ENCODE measurements at places on chromosomes 7 and 10. TPM values are rescaled to one million over a fixed set of nuclear protein-coding genes. Genes with fewer than 3 reads are reported as not detected.

DNA sequence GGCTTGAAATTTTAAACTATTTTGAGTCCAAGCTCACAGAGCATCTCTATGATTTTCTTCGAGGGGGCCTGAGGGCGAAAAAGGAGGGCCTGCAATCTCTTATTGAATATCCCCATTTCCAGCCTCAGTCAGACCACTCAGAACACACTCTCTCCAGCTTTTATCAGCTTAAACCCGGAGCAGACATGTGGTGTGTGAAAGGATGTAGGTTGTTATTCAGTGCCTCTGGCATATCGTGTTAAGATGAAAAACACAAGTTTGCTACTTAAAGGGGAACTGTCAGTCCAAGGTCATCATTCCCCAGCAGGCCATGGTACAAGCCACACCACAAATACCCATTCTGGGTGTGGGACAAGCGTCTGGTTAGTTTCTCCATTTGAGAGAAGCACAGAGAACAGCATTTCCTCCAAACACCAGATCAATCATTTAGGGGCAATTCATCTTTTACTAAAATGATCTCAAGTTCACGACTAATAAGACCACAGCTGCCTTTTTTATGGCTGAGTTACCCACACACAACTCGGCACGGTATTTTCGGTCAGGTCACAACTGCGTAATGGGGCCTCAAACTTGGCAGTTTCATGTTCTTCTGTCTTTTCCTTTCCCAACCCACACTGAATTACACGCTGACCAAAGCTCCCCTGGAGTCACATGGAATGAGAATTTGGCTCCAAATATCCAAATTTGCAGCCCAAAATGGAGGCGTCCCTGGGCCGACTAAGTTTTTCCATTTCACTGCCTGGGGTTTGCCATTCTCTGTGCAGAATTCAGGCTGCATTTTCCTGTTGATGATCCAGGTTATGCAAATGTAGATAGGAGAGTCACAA is 188.4 kb downstream of the SEM1 start:
- H3K27ac ChIP-seq = no peak overlapping the region
- no peaks in the 10 kb centered on the region for H3K27me3 ChIP-seq
- H3K4me1 ChIP-seq = peaks cover 5% of the 10 kb centered on the region
- no peak for DNase-seq
- H3K36me3 ChIP-seq = no peaks in the 10 kb centered on the region

Gene CARD11
- total RNA-seq = 4.3 TPM

Gene SBDS
- 67.5 TPM for total RNA-seq

- no peak overlapping the region for H3K4me3 ChIP-seq
- H3K27ac ChIP-seq = no peak overlapping the region
- DNase-seq = no peak
- no peaks in the 10 kb centered on the region for H3K4me1 ChIP-seq
- no peaks in the 10 kb centered on the region for H3K27me3 ChIP-seq
- H3K36me3 ChIP-seq = no peaks in the 10 kb centered on the region
These were observed 128.0 kb upstream of the CALN1 start for GRCh38 chr7:72540106-72540611.

Gene SPACDR
- total RNA-seq = 2.0 TPM

- DNase-seq = no peak
- H3K27me3 ChIP-seq = no peaks in the 10 kb centered on the region
- H3K4me3 ChIP-seq = no peak overlapping the region
- no peaks in the 10 kb centered on the region for H3K36me3 ChIP-seq
These were observed 486.4 kb downstream of the MAGI2 start for GRCh38 chr7:78967046-78967445.

Gene LRRC18
- 4.5 TPM for total RNA-seq

DNA sequence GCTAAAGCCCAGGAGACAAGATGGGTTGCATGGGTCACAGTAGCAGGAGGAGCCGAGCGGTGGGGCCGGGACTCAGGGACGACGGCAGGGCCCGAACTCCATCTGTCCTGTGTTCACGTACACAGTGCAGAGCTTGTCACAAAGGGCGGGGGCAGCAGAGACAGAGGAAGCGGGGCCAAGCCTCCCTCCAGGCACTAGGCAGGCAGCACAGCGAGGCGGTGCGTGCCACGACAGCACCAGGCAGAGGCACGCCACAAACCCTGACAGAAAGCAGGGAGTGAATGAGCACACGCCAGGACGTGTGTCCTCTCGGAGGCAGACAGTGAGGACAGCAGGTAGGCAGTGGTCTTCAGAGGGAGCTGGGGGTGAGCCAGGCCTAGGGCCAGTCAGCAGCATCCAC is 177.8 kb downstream of the MAD1L1 start:
- H3K4me1 ChIP-seq = peaks cover 3% of the 10 kb centered on the region
- H3K27me3 ChIP-seq = no peaks in the 10 kb centered on the region
- no peak for DNase-seq

DNA sequence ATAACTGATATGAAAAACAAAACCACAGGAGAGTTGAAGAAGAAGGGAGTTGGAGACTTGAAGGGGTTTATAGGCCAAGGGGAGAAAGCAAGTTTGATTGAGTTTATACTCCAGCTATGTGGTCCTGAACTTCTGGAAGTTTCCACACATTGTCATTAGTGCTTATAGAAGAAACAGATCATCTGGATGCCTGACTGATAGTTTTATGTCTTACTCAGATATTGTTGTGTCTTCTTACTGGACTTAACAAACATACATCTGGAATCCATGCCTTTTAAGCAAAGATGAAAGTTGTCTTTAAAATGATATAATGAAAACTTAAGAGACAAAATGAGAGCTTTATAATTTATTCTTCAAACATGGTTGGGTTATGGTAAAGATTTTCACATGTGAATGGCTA is 101.3 kb upstream of the FZD8 start:
- H3K4me3 ChIP-seq = no peak overlapping the region
- H3K27me3 ChIP-seq = no peaks in the 10 kb centered on the region
- H3K4me1 ChIP-seq = no peaks in the 10 kb centered on the region
- H3K27ac ChIP-seq = no peak overlapping the region
- no peaks in the 10 kb centered on the region for H3K36me3 ChIP-seq

Gene ANKRD30A
- not detected for total RNA-seq

DNA sequence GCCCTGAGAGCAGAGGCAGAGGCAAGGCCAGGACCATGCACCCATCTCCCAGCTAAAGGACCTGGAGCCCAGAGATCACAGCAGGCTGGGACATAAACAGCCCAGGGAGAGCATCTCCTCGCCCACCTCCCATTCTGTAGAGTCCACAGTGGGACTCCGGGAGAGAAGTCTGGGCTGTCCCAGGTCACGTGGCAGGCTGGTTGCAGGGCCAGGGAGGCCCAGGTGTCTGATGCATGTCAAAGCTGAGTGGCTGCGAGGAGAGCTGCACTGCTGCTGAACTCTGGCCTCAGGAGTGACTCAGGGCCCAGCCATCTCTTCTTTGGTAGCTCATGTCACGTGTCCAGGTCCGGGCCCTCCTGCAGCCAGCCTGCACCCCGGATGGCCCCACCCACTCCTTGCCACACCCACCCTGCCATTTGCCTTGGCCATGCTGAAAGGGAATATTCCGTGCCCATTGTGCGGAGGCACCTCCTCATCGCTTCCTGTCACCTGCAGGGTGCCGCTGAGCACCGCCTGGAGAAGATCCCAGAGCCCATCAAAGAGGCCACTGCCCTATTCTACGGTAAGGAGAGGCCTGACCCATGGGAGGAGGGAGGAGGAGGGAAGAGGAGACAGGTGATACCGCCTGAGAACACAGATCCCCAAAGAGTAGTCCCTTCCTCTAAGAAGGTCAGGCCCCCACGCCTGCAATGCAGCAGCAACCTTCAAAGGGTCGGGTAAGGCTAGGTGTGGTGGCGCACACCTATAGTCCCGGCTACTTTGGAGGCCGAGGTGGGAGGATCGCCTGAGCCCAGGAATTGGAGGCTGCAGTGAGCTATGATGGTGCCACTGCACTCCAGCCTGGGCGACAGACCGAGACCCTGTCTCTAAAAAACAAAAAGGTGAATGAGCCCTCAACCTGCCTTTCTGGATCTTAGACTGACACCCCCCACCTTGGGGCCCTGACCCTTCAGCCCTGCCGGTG is 12.6 kb upstream of the SH2B2 start:
- no peaks in the 10 kb centered on the region for H3K36me3 ChIP-seq
- H3K27ac ChIP-seq = no peak overlapping the region
- DNase-seq = no peak
- H3K4me3 ChIP-seq = no peak overlapping the region
- no peaks in the 10 kb centered on the region for H3K27me3 ChIP-seq
- H3K4me1 ChIP-seq = no peaks in the 10 kb centered on the region

Gene PLXDC2
- total RNA-seq = 61.9 TPM

Gene ZNF282
- total RNA-seq = 35.8 TPM

- H3K27me3 ChIP-seq = no peaks in the 10 kb centered on the region
- peak overlapping the region; percentile 32 for H3K27ac ChIP-seq
- no peak for DNase-seq
- H3K4me1 ChIP-seq = peaks cover 21% of the 10 kb centered on the region
These were observed 48.3 kb downstream of the ZMIZ1 start for GRCh38 chr10:79116801-79117723.

DNA sequence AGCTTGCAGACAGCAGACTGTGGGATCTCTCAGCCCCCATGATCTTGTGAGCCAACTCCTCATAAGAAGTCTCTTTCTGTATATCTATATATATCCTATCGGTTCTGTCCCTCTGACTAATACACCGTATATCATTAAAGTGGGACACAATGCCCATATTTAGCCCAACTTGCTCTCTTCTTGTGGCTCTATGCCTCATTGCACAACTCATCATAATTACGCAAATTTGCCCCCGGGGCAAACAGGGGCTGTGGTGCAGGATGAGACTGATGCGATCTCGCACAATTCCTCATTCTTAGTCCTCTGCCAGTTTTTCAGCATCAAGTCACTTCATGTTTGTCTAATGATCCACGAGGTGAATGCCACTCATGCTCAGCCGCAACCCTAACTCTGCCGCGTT is 183.2 kb downstream of the PRPF18 start:
- H3K4me1 ChIP-seq = no peaks in the 10 kb centered on the region
- no peak overlapping the region for H3K27ac ChIP-seq
- no peaks in the 10 kb centered on the region for H3K27me3 ChIP-seq
- no peaks in the 10 kb centered on the region for H3K36me3 ChIP-seq

Gene CDNF
- total RNA-seq = 2.1 TPM

Gene PLAC9
- 12.1 TPM for total RNA-seq

- H3K4me3 ChIP-seq = no peak overlapping the region
- no peaks in the 10 kb centered on the region for H3K27me3 ChIP-seq
- H3K27ac ChIP-seq = no peak overlapping the region
- peak; percentile 31 for DNase-seq
- H3K36me3 ChIP-seq = no peaks in the 10 kb centered on the region
- H3K4me1 ChIP-seq = peaks cover 22% of the 10 kb centered on the region
These were observed 62.6 kb upstream of the EFCAB10 start for GRCh38 chr7:105643851-105644250.

- H3K27ac ChIP-seq = no peak overlapping the region
- H3K4me3 ChIP-seq = no peak overlapping the region
- no peaks in the 10 kb centered on the region for H3K4me1 ChIP-seq
- no peaks in the 10 kb centered on the region for H3K27me3 ChIP-seq
- no peaks in the 10 kb centered on the region for H3K36me3 ChIP-seq
- no peak for DNase-seq
These were observed 285.2 kb downstream of the CACNA2D1 start for GRCh38 chr7:82158327-82158726.

- H3K36me3 ChIP-seq = no peaks in the 10 kb centered on the region
- DNase-seq = no peak
- H3K27me3 ChIP-seq = no peaks in the 10 kb centered on the region
- H3K27ac ChIP-seq = no peak overlapping the region
These were observed 52.6 kb downstream of the ANK3 start for GRCh38 chr10:60336901-60337630.

DNA sequence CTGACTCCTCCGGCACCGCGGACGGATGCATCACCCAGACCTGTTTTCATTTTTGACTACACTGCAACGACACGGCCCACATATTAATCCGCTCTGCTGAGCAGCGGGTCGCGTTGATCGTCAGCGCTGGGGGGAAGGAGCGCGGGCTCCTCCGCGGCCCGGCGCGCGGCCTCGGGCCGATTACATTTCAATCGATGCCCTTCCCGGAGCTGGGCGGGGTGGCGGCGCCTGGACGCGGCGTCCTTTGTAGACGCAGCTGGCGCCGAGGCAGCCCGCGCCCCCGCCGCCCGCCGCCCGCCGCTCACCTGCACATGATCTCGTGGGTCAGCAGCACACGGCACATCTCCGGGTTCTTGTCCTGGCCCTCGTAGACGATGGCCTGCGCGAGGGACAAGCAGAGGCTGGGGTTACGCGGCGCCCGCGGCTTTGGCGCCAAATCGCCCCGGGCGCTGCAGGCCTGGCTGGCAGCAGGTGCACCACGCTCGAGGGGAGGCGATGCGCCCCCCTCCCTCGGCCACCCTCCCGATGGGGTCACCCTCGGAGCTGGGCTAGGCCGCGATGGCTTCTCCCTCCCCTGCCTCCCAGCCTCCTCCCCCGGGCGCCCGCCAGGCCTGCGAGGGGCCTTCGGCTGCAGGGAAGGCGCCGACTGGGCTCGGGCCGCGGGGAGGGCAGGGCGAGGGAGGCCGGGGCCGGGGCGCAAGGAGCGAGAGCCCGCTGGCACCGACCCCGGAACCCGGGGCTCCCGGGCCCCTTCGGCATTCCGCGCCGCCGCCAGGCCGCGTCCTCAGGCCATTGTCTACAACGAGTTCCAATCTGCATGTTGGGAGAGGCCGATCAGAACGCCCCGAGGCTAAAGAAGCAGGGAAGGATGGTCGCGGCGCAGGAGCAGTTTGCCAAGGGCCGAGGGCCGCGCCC is 5.2 kb downstream of the EBF3 start:
- DNase-seq = peak; percentile 2
- no peak overlapping the region for H3K27ac ChIP-seq
- H3K27me3 ChIP-seq = peaks cover 40% of the 10 kb centered on the region

DNA sequence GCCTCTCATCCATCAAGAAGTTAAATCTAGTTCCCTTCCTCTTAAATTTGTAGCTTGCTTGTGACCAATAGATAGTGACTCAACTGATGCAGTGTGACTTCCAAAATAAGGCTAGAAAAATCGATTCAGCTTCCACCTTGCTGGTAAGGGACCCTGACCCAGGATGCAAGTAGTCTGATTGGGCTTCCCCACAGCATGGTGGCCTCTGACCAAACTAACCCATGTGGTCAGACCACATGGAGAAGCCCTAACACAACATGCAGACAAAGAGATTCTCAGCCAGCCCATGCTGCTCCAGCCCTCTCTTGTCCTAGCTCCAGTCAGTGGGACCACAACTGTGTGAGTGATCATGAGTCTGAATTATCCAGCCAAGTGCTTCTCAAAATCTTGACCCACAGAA is 710.8 kb downstream of the MAGI2 start:
- H3K4me1 ChIP-seq = no peaks in the 10 kb centered on the region
- H3K27ac ChIP-seq = no peak overlapping the region
- H3K4me3 ChIP-seq = no peak overlapping the region

All from lung (tissue), 17 donors.